ENCODE measurements at places on chromosomes 16 and 17.

DNA sequence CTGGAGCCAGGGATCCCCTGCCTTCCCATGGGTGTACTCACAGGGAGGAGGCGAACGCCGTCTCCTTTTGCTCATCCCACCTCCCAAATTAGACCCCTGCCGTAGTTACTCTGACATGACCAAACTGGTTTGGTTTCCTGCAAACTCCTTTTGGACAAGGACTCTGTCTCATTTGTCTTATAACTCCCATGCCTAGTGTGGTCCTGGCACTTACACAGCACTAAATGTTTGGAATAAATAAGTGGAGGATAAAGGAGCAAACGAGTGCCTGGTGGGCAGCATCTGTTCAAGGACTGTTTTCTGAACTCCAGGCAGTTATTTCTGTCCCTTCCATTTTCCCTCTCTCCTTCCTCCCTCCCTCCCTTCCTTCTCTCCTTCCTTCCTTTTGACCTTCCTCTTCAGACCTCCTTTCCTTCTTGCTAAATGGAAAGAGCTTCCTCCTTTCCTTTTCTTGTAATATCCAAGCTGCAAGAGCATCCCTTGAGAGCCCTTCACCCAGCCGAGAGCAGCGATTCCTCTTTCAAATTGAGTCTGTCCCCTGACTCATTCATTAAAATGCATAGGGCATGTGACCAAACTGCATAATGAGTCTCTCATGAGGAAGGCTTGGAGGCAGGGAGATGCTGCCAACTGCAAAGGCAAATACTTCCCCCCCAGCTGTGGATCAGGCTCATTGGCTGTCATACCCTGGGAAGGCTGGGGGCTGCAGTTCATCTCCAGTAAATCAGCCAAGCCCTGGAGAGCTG lies 36.8 kb downstream of the CHD9 start:
- peak; percentile 99 for DNase-seq

DNA sequence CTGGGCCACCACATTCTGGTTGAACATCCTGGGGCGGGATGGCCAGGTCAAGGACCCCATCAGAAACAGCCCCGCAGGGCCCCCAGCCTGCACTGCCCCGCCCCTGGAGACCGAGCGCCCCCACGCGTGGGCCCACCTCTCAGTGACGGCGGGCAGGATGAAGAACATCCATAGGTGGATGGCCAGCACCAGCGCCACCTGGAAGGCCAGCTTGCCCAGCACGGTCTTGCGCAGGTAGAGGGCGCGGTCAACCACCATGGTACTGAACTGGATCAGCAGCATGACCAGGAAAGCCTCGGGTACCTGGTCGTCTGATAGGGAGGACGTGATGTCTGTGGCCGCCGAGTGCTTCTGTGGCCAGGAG lies 13.6 kb downstream of the CTU2 start:
- DNase-seq, result no peak

GRCh38 chr16:66161269-66161668 lies 205.2 kb upstream of the CDH5 start:
- no peak for DNase-seq

GRCh38 chr16:11107780-11108465 lies 148.1 kb downstream of the SOCS1 start:
- DNase-seq, result peak; percentile 61

Measured in fibroblast of mammary gland (primary cell).